ENCODE measurements at places on chromosomes 7 and 10.

DNA sequence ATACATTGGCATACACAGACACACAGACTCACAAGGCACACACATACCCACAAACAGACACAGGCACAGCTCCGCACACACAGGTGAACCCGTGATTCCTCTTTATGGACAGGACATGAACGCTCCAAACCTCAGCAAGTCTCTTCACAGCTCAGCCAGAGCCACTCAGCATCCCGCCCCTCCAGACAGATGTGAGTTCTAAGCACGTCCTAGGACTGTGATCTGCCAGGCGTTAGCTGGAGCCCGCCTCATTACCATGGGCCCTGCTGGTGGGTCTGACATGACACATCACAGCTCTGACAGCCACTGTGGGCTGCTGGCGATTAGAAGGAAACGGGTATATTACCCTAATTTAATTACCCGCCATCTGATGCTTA lies 176.7 kb upstream of the PPP2R2D start:
- DNase-seq, result no peak

GRCh38 chr7:1525409-1525808 lies 5.1 kb upstream of the MAFK start:
- DNase-seq, result no peak

DNA sequence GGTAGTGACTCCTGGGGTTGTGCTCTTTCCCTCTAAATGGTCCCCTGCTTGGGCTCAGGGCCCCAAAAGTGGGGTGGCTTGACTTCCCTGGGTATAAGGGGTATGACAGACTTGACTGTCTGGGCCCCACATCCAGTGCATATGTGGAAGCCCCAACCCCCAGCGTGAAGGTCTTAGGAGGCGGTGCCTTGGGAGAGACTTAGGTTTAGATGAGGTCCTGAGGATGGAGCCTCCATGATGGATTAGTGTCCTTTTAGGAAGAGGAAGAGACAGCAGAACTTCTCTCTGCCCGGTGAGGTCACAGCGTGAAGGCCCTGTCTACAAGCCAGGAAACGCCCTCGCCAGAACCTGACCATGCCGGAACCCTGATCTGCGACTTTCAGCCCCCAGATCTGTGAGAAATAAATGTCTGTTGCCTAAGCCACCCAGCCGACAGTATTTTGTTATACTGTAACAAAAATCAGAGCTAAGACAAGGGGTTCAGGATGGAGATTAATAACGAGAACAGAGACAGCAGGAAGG lies 23.8 kb downstream of the PODXL start:
- no peak for DNase-seq

DNA sequence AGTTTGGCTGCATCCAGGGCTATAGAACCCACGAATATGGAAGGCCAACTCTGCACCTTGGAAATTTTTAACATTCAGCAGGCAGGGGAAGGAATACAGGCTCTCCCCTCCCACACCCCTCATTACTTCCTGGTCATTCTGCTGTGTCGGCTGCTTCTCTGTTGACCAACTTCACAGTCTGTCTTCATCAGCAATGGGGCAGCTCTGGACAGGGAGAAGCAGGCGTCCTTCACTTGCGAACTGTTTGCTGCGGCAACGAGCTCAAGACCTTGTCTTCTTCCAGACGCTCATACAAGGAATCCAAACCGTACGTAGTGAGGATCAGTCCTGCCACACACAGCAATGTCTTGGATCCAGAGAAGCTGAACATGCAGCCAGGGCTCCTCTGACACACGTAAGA lies 192.2 kb downstream of the DIP2C start:
- no peak for DNase-seq

DNA sequence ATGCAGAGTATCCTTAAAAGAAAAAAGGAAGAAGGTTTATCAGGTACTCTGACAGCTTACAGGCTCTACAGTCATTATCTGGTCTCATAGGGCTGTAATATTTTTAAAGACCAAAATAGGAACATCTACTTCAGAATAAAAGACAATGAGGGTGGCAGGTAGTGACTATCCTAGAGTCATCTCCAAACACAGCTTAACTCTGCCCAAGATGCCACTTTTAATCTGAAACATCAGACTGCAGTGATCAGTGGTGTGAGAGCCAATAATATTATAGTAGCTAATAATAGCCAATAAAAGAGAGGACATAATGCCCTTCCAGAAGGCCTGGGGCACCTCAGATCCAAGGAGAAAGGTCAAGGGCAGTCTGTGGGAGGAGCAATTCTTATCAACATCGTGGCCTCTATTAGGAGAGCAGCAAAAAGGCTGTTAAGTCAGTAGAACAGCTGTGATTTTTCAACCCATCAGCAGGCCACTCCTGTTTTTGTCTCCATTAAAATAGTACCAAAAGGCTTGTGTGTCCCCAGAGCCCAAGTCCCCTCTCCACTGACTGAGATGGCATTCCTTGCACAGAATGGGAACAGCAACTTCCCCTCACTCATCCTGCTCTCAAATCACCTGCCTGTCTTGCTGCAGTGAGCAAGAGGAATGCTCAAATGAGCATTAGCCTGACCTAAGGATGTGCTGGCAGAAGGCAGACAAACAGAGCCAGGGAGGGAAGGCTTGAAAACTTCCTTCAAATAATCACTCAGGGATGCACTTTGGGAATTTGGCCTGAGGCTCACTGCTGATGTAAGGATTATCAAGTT lies 20.7 kb upstream of the SPOCK2 start:
- DNase-seq, result no peak

DNA sequence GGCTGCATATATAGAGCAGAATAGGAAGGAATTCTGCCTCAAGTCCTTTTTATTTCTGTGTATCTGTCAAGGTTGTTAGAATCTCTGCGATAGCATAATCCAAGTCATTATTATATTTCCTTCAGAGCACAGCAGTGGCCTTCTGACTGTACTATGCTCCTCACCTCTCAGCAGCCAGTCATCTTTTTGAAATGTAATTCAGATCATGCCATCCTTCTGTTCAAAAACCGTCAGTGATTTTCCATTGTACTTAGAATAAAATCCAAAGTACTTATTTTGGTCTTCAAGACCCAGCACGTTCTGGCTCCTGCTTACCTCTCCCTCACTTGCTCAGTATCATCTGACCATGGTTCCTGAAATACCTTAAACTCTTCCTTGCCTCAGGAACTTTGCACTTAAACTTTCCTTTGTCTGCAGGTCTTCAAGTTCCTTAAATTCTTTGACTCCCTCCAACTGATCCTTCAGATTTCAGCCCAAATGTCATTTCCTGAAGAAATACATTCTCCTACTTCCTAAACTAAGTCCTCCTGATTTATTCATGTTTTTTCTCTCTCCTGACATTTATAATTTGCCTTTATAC lies 112.4 kb downstream of the ST7 start:
- DNase-seq, result no peak

- no peak for DNase-seq
Measured at GRCh38 chr10:15859509-15859905, 800 bp downstream of the MINDY3 start.

GRCh38 chr10:124318076-124318475 lies 100.6 kb downstream of the OAT start:
- DNase-seq, result no peak

- no peak for DNase-seq
Measured at GRCh38 chr7:40848541-40849221, 713.9 kb downstream of the SUGCT start.

DNA sequence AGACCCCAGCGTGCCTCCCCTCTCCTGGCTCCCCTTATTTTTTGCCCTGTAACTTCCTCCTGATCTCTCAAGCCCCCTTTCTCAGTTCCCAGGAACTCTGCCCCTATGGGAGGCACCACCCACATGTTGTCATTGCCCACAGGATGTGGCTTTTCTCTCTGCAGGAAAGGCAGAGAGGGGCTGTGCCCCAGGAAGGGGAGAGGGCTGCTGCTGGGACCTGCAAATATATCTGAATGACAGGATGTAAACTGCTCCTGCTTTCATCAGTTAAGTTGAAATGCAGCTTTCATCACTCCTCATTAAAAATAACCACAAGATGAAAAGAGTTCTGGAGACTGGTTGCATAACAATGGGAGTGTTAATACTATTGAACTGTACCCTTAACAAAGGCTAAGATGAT lies 103.3 kb downstream of the CLEC2L start:
- DNase-seq, result no peak

GRCh38 chr10:123807444-123808035 lies 84.1 kb downstream of the CPXM2 start:
- no peak for DNase-seq

DNA sequence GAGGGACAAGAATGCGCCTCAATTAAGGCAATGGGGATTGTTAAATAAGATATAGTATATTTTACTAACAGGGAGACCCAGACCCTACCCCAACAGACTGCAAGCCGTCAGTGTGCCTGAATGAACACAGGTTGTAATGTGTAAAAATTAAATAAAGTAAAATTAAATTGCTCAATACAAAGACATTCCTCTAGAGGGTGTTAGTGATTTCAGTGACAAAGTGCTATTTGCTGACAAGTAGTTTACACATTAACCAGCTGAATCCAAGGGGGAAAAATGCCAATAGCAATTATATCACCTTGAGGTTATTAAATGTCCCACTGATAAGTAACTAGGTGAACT lies 110.5 kb downstream of the EBF3 start:
- DNase-seq, result peak; percentile 29

- peak; percentile 90 for DNase-seq
Measured at GRCh38 chr7:114412548-114412947, 2.1 kb upstream of the FOXP2 start.

DNA sequence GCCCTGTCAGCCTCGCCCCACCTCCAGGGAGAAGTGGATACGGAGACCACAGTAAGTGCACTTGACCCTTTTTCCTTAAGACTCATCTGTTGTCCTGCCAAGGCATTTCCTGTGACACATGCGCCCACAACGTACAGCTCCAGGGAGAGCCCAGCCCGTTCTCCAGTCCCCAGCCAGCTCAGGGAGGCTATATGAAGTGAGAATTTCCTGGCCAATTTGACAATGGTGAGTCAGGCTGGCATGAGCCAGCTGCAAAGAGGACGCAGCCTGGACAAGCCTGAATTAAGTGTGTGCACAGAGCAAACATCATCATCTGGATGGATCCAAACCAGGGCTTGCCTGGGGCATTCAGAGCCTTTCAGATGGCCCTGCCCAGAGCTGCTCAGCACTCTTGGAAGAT lies 244.8 kb downstream of the KCNMA1 start:
- DNase-seq, result peak; percentile 25

- no peak for DNase-seq
Measured at GRCh38 chr10:29470843-29471543, 163.8 kb downstream of the SVIL start.

DNA sequence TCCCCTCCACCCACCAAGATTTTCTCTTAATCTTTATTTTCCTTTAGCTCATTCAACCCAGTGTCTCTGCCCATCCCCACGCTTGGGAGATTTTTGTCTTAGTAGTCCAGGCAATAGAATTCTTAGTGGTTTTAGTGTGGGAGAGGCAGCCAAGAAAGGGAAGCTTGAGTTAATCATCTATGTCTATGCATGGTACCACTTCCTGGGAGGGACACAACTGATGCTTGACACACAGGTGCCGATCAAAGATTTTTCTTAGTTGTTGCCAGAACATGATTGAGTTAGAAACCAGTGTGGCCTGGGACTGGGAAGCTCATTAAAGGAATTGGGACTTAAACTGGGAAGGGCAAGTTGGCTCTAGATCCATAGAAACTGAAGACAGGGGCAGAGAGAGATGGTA lies 3.1 kb downstream of the STRA8 start:
- DNase-seq, result no peak

DNA sequence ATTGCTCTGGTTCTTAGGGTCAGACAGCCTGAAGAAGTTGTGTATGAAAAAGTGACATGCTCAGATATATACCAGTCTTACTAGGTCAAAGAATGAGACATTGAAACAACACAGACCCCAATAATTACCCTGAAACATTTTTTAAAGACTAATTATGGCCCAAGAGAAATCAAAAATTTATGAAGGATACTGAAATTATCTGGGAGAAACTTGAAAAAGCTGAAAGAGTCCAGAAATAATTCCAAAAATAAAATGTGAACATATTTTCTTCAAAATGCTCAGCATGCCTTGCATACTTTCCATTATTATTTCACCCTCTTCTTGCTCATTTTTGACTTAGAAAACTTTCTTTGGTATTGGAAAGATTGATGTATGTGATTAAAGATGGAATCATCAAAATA lies 198.9 kb upstream of the CCDC6 start:
- DNase-seq, result no peak
